Neural crest cell (in vitro differentiated cells): ENCODE measurements at places on chromosomes 16 and 17. TPM values are rescaled to one million over a fixed set of nuclear protein-coding genes. Genes with fewer than 3 reads are reported as not detected.

Gene SLC5A11
- not detected in 2 replicates for total RNA-seq

Gene OR4D1
- 0.12 TPM in 1 of 2 replicates, not detected in the other for total RNA-seq

Gene PIK3R6
- total RNA-seq: not detected in 2 replicates

Gene GSG1L
- total RNA-seq: not detected in 2 replicates

Gene WSCD1
- total RNA-seq: 75.8 and 93.3 TPM in 2 replicates

Gene CRK
- total RNA-seq: 57.5 and 58.5 TPM in 2 replicates

Gene VMO1
- total RNA-seq: 1.0 and 1.6 TPM in 2 replicates

Gene MLKL
- not detected in 2 replicates for total RNA-seq

Gene BRIP1
- 29.1 and 31.4 TPM in 2 replicates for total RNA-seq

DNA sequence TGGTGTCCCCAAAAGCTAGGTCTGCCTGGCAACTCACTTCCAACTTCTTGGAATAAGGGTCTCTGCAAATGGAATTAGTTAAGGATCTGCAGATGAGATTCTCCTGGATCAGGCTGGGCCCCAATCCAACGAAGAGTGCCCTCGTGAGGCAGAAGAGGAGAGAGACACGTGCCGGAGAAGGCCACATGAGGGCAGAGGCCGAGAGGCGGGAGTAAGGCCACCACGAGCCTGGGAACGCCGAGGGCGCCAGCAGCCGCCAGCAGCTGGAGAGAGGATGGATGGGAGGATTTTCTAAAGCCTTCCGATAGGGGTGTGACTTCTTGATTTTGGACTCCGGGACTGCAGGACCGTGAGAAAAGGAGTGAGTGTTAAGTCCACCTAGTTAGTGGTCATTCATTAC, 76.3 kb downstream of the JPH3 start:
- H3K27me3 ChIP-seq: no peaks in the 10 kb centered on the region
- H3K4me1 ChIP-seq: peaks cover 10% of the 10 kb centered on the region
- H3K4me3 ChIP-seq: no peak overlapping the region
- H3K36me3 ChIP-seq: no peaks in the 10 kb centered on the region
- H3K27ac ChIP-seq: no peak overlapping the region

- no peak overlapping the region for H3K27ac ChIP-seq
- H3K27me3 ChIP-seq: no peaks in the 10 kb centered on the region
- H3K36me3 ChIP-seq: no peaks in the 10 kb centered on the region
- H3K4me1 ChIP-seq: no peaks in the 10 kb centered on the region
These were observed 5.0 kb upstream of the PVALEF start for GRCh38 chr17:81160306-81160705.

- peaks cover 3% of the 10 kb centered on the region for H3K36me3 ChIP-seq
- H3K27ac ChIP-seq: no peak overlapping the region
- H3K27me3 ChIP-seq: no peaks in the 10 kb centered on the region
These were observed 191.8 kb upstream of the HSBP1 start for GRCh38 chr16:83615953-83616350.

- peaks cover 13% of the 10 kb centered on the region for H3K4me1 ChIP-seq
- H3K27me3 ChIP-seq: no peaks in the 10 kb centered on the region
- no peak overlapping the region for H3K4me3 ChIP-seq
- no peak for DNase-seq
These were observed 694.4 kb downstream of the MAF start for GRCh38 chr16:78906135-78906534.

GRCh38 chr16:53732296-53732929, 28.5 kb downstream of the FTO start:
- no peak overlapping the region for H3K27ac ChIP-seq
- no peak overlapping the region for H3K4me3 ChIP-seq
- H3K36me3 ChIP-seq: no peaks in the 10 kb centered on the region
- DNase-seq: no peak

GRCh38 chr16:77748421-77749005, 26.2 kb downstream of the NUDT7 start:
- H3K36me3 ChIP-seq: no peaks in the 10 kb centered on the region
- H3K27me3 ChIP-seq: peaks cover 15% of the 10 kb centered on the region
- H3K4me1 ChIP-seq: peaks cover 4% of the 10 kb centered on the region
- H3K27ac ChIP-seq: no peak overlapping the region

DNA sequence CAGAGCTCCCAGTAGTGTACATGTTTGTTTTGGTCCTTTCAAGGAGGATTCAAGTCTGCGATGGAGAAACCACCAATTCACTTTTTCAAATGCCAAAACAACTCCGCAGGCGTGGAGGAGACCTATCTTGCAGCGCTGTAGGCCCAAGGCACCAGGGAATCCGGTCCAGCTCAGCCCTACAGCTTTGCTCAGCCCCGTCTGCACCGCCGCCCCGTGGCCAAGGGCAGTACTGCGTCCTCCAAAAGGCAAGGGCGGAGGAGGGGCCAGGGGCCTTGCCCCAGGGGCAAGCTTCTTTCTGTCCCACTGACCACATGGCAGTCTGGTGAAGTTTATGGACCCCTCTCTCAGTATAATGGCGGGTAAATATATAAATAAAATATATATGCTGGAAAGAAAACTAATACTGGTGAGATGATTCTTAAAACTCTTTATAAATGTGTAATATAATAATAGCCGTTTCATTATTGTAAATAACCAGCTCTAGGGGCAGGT, 709 bp upstream of the CD300LG start:
- no peak overlapping the region for H3K27ac ChIP-seq
- DNase-seq: peak; percentile 95
- peaks cover 6% of the 10 kb centered on the region for H3K27me3 ChIP-seq
- no peak overlapping the region for H3K4me3 ChIP-seq
- H3K4me1 ChIP-seq: peaks cover 15% of the 10 kb centered on the region

GRCh38 chr17:60652454-60653247, 25.0 kb upstream of the BCAS3 start:
- H3K36me3 ChIP-seq: peaks cover 9% of the 10 kb centered on the region
- H3K27ac ChIP-seq: no peak overlapping the region
- no peaks in the 10 kb centered on the region for H3K27me3 ChIP-seq
- H3K4me1 ChIP-seq: no peaks in the 10 kb centered on the region
- H3K4me3 ChIP-seq: no peak overlapping the region
- no peak for DNase-seq

GRCh38 chr17:82108496-82108945, 10.5 kb upstream of the FASN start:
- H3K27me3 ChIP-seq: peaks cover 7% of the 10 kb centered on the region
- peak overlapping the region; percentile 46 for H3K27ac ChIP-seq
- no peak for DNase-seq
- peaks cover 41% of the 10 kb centered on the region for H3K4me1 ChIP-seq

DNA sequence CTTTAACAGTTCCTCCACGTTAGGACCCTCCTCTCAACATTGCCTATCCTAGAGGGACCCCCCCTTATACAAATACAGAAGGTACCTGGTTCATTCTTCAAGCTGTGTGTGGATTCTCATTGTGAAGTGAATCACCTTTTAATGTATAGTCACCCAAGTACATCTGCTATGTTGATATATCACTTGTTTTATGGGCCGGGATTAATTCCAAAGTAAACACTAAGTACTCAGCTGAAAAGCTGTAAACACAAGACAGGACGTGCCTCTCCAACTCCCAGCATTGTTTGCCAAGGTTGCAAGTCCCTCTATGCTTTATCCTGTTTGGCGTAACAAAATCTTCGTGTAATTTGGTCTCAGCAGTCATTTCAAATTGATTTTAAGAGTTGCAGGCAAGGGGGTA, 123.6 kb downstream of the RBFOX1 start:
- no peak overlapping the region for H3K4me3 ChIP-seq
- H3K27ac ChIP-seq: no peak overlapping the region
- no peak for DNase-seq

- H3K4me1 ChIP-seq: peaks cover 15% of the 10 kb centered on the region
- no peak overlapping the region for H3K27ac ChIP-seq
- no peak overlapping the region for H3K4me3 ChIP-seq
- no peaks in the 10 kb centered on the region for H3K27me3 ChIP-seq
- peaks cover 5% of the 10 kb centered on the region for H3K36me3 ChIP-seq
These were observed 111.4 kb upstream of the ZFHX3 start for GRCh38 chr16:73159296-73159695.

GRCh38 chr16:80071964-80072456, 468.8 kb upstream of the DYNLRB2 start:
- H3K27ac ChIP-seq: no peak overlapping the region
- no peaks in the 10 kb centered on the region for H3K36me3 ChIP-seq
- H3K27me3 ChIP-seq: no peaks in the 10 kb centered on the region
- no peak overlapping the region for H3K4me3 ChIP-seq
- peaks cover 5% of the 10 kb centered on the region for H3K4me1 ChIP-seq
- DNase-seq: no peak

GRCh38 chr16:14077918-14078317, 6.8 kb downstream of the MRTFB start:
- H3K27me3 ChIP-seq: no peaks in the 10 kb centered on the region
- no peak for DNase-seq
- no peak overlapping the region for H3K4me3 ChIP-seq
- H3K36me3 ChIP-seq: peaks cover 16% of the 10 kb centered on the region
- H3K27ac ChIP-seq: no peak overlapping the region
- peaks cover 12% of the 10 kb centered on the region for H3K4me1 ChIP-seq

- peaks cover 20% of the 10 kb centered on the region for H3K4me1 ChIP-seq
- no peak overlapping the region for H3K27ac ChIP-seq
- H3K27me3 ChIP-seq: no peaks in the 10 kb centered on the region
These were observed 78.4 kb upstream of the MED9 start for GRCh38 chr17:17398188-17398942.

DNA sequence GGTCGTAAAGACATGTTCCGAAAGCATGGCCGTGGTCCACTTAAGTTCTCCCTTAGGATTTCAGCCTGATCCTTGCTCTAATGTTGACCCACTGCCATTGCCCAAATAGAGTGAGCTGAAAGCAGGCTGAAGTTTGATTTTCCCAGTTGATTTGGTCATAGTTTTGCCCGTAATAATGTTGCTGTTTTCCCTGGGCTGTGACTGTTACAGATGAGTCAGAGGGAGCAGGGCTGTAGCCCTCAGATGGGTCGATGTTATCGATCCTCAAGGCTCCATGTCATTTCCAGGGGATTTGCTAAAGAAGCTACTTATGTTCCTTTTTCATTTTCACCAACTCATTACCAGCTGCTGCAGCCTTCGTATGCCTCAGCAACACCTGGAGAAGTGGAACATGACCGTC, 169.0 kb upstream of the ZFHX3 start:
- peaks cover 25% of the 10 kb centered on the region for H3K4me1 ChIP-seq
- DNase-seq: no peak
- no peaks in the 10 kb centered on the region for H3K36me3 ChIP-seq

- no peak overlapping the region for H3K27ac ChIP-seq
- H3K4me1 ChIP-seq: no peaks in the 10 kb centered on the region
- no peak overlapping the region for H3K4me3 ChIP-seq
- peaks cover 5% of the 10 kb centered on the region for H3K36me3 ChIP-seq
- no peaks in the 10 kb centered on the region for H3K27me3 ChIP-seq
- DNase-seq: no peak
These were observed 32.0 kb upstream of the ENDOV start for GRCh38 chr17:80382956-80383355.

DNA sequence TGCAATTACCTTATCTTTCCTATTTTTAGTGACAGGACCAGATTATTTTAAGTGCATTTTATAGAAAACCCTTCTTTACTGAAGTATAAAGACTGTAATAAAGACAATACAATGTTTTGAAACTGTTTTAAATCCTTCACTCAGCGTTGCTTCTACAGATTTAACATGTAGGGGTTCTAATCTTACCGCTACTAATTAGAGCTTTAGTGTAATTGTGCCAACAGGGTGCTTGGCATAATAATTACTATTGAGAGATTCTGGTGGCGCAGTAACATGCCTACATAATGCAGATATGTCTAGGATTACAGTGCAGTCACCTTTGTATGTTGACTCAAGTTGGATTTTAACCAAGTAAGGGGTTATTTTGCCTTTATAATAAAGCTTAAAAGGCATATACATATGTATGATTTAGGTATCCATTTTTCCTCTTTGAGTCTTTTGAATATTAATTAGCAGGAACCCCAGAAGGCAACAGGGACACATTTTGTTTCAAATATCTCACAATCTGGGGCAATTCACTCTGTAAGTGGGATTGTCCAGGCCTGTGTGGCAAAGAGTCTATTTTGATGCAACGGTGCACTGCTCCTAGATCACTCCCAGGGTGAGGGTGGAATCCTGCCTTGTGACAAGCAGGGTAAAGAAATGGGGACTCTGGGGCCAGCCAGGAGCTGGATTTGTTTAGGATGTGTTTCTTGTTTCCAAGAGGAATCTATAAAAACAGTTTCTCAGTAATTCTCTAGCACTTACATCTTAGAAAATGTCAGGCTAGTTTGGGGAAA, 604.7 kb upstream of the SALL1 start:
- H3K27ac ChIP-seq: no peak overlapping the region
- peaks cover 65% of the 10 kb centered on the region for H3K4me1 ChIP-seq
- no peaks in the 10 kb centered on the region for H3K27me3 ChIP-seq

DNA sequence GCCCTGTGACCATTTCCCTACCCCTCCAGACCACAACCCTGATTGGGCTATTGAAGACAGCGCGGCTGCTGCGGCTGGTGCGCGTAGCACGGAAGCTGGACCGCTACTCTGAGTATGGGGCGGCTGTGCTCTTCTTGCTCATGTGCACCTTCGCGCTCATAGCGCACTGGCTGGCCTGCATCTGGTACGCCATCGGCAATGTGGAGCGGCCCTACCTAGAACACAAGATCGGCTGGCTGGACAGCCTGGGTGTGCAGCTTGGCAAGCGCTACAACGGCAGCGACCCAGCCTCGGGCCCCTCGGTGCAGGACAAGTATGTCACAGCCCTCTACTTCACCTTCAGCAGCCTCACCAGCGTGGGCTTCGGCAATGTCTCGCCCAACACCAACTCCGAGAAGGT, 12.5 kb downstream of the KCNH6 start:
- no peak for DNase-seq
- no peak overlapping the region for H3K4me3 ChIP-seq
- no peaks in the 10 kb centered on the region for H3K4me1 ChIP-seq
- H3K27ac ChIP-seq: no peak overlapping the region
- H3K36me3 ChIP-seq: no peaks in the 10 kb centered on the region
- H3K27me3 ChIP-seq: peaks cover 6% of the 10 kb centered on the region
